ENCODE measurements at places on chromosomes 12 and 14. TPM values are rescaled to one million over a fixed set of nuclear protein-coding genes. Genes with fewer than 3 reads are reported as not detected.

Gene ASB2
- total RNA-seq, result 3.8 TPM

Gene DAO
- not detected for total RNA-seq

Gene CNTN1
- 79.1 TPM for total RNA-seq

Gene CIDEB
- total RNA-seq, result 0.35 TPM

Gene SUSD6
- total RNA-seq, result 3.5 TPM

Gene ETFBKMT
- total RNA-seq, result 3.6 TPM

Gene CLEC4E
- total RNA-seq, result not detected

Gene LRRK2
- total RNA-seq, result 23.6 TPM

Gene WDR20
- 17.5 TPM for total RNA-seq

DNA sequence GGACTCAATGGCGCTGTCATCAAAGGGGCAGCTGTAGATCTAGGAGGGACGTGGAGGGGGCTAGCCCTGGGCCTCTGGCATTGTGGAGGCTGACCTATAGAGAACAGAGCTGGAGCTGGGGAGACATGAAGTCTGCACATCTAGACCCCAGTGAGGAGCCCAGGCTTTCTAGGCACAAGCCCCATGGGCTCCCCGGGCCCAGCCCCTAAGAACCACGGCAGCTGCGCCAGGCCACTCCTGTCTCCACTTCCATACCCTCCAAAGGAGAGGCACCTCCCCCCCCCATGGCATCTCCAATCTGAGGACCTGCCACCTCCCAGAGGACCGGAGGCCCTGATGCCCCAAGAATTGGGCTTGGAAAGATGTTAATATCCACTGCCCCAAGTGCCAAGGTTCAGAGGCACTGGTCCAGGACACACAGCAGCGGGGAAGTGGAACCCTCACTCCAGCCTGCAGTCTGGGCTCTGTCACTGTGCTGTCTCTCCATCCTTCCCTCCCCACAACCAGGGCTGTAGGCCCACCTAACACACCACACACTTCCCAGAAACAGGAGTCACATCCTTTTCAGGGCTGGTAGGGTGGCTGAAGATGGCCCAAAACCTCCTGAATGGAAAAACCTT, 4.5 kb downstream of the ANKRD9 start:
- no peak for DNase-seq

DNA sequence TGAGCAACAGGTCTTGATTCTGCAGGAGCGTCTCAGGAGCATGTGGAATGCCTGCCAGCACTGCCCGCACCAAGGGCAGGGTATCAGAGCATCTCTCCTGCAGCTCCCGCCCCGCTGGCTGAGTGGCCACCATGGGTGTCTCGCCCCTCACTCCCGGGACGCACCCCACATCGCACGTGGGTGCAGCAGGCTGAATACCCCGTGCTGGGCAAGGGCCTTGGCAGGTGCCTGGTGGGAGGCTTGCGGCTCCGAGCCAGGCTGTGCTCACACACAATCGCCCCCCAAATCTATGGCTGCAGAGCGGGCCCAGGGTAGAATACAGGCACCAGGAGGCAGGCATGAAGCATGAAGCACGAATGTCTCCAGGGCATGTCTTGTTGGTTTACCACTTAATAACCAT, 103.9 kb upstream of the TMEM132D start:
- DNase-seq, result no peak

DNA sequence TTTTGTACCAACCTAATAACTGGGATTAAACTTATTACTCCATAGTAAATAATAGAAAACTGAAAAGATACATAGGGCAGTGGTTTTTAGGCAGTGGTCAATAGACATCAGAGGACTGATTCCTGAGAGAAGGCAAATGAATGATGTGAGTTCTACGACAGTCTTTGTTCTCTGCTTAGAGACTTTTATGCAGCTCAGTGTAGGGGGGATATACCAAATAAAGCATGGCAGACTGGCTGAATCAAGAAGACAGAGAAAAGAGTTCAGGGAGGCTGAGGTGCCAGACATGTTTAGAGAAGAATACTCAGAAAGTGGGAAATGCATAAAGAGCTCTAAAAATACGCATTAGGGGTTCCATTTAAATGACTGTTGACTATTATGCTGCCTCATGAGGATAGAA, 320.8 kb upstream of the FAR2 start:
- DNase-seq, result peak; percentile 9

- DNase-seq, result no peak
These were observed 84.9 kb upstream of the ADAMTS20 start for GRCh38 chr12:43636725-43637463.

DNA sequence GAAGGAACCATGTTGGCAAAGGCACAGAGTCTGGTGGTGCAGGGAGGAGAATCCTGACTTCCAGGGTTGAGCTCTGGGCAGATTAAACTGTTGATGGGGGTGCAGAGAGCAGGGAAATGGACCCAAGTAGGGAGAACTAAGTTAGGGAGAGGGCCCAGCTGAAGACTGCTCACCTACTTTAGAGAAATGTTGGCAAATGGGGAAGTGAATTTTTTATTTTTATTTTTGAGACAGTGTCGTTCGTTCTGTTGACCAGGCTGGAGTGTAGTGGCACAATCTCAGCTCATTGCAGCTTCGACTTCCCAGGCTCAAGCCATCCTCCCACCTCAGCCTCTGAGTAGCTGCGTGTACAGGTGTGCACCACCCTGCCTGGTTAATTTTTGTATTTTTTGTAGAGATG, 32.1 kb upstream of the TUBA1A start:
- no peak for DNase-seq

DNA sequence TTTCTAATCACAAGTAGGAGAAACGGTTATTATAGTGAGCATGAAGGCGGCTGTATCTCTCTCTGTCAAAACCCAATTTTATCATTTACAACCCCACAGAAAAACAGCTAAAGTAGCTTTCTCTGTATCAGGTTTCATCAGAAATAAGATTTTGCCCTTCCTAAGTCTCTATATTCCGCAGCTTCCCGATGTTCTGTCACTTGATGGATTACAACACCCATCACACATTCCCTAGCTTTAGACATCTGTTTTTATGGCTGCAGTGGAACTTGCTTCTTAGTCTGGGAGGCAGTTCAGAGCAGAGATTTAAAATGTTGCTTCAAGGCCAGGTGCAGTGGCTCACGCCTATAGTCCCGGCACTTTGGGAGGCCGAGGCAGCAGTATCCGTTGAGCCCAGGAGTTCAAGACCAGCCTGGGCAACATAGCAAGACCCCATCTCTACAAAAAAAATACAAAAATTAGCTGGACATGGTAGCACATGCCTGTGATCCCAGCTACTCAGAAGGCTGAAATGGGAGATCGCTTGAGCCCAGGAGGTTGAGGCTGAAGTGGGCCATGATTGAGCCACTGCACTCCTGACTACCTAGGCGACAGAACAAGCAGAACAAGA, 27.6 kb upstream of the FOXN3 start:
- no peak for DNase-seq

- peak; percentile 54 for DNase-seq
These were observed 83.1 kb downstream of the ARL6IP4 start for GRCh38 chr12:123063535-123063934.

- no peak for DNase-seq
These were observed 1277.6 kb downstream of the AACS start for GRCh38 chr12:126342866-126343265.

GRCh38 chr12:28537474-28537873, 347.2 kb downstream of the CCDC91 start:
- no peak for DNase-seq

GRCh38 chr12:68280240-68280639, 26.8 kb upstream of the IL22 start:
- DNase-seq, result no peak

DNA sequence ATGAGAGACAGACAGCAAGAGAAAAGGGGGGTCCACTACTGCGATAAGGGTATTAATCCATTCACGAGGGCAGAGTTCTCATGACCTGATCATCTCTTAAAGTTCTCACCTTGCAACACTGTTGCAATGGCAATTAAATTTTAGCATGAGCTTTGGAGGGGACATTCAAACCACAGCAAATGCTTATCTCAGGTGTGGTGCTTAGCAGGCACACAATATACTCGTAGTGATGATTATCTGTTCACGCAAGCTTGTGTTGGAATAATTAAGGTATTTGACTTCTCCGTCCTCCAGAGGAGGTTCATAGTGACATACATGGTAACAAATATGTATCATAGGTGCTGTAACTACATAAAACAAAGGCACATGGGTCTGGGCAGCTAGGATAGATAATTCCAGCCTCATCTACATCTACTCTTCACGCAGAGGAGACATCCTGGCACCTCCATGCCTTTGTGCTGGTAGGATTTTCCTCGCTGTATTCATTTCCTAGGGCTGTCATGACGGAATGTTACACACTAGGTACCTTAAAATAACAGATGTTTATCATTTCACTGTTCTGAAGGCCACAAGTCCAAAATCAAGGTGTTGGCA, 221.2 kb downstream of the RBM19 start:
- no peak for DNase-seq

GRCh38 chr14:65222440-65222858, 120.1 kb upstream of the MAX start:
- DNase-seq, result peak; percentile 70

GRCh38 chr12:131381716-131382430, 329.0 kb upstream of the SFSWAP start:
- DNase-seq, result no peak

DNA sequence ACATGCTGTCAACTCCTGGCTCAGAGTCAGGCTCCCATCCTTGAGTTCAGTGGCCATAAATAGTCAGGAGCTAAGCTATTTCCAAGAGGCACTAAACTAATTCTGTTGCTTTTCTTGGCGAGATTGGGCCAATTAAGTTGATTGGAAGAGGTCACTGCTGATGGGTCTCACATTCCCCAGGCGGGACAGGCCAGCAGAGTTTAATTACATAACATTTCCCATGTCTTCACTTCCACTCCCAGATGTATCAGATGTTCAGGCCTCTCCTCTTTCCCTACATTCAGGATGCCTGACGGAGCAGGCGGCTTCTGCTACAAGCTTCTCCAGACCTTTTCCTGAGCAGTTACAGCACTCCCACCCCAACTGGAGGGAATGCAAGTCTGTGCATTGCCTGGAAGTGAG, 5.3 kb downstream of the NTF3 start:
- no peak for DNase-seq

GRCh38 chr12:55073043-55074022, 52.9 kb upstream of the OR9K2 start:
- peak; percentile 81 for DNase-seq

DNA sequence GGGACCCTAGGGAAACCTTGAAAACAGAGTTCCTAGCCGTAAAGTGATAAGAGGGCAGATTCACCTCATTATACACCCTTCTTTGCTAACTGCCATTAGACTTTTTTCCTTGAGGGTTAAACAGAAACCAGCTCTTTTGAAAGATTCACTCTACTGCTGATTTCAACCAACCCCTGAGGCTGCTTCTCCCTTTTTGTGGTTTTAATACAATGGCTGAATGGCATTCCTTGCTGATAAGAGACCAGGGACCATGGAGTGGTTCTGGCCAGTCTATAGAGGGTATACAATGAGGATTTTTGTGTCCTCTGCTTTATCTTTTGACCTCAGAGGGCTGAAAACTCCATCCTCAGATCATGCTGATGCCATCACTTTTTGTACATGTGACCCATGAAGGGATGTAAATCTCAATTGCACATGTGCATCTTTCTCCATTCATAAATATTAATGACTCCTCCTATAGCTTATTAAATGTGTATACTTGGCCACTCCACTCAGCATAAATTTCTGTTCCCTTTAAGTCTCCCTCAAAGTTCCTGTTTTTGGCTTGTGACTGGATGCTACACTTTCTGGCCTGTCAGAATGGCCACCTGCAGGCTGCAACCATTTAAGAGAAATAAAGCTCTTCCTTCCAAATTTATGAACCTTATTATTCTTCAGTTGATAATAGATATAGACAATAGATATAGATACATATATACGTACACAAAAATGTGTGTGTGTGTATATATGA, 233.8 kb upstream of the SEL1L start:
- DNase-seq, result peak; percentile 22

GRCh38 chr12:122206976-122207375, 3.5 kb downstream of the B3GNT4 start:
- no peak for DNase-seq

GRCh38 chr14:69814397-69814796, 17.4 kb upstream of the SLC10A1 start:
- DNase-seq, result no peak

DNA sequence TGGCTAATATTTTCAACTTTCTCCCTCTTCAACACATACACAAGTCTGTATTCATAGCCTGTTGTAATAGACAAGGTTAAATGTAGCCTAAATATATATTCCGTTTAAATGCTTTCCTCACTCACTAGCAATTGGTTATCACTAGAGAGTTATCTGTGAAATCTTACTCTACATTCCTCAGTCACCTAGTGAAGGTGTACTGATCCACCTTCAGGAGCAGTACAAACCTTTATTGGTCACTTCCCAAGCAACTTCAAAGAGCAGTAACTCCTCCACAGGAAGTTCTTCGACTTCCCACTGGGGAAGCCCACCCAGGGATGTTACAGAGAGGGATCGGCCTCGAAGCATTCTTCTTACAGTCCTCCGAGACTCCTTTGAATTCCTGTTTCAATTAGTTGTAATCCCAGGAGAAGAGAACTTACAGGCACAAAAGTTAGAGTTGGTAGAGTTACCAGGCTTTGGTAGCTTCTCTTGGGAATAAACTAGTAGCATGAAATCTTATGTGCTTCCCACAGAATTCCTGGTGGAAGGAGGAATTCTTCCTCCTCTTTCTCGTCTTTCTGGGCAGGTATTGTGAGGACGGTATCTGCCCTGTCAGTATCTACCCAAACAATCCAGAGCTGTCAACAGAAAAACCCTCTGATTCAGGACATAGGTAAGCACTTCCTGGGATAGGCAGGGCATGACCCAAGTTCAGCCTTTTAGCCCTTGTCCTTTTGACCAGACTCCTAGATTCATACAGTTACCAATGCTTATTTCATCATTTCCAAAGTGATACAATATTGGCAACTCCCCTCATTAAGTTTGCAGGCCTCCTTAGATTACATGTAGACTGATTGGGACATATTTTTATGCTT, at the start of gene GYS2:
Gene GYS2, minus strand, starts transcription at position 603 of the 857 bp plus-strand sequence. Its CDS starts 255 bp downstream, at position 348.
- no peak for DNase-seq

- no peak for DNase-seq
These were observed 93.8 kb upstream of the ALX1 start for GRCh38 chr12:85186236-85186635.

DNA sequence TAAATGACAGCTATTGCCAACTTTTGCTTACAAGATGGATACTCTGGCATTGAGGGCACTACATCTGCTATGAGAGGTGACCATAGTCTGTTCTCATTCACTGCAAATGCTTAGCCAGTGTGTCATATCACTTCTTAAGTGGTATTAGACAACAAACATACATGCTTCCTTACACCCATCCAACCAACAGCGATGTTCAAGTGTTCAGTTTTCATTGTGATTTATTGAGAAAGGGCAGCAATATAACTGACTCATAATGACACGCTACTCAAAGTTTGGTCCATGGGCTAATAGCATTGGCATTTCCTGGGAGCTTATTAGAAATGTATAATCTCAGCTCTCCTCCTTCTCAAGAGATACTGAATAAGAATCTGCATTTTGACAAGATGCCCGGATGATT, 181.7 kb downstream of the NPAS3 start:
- DNase-seq, result no peak

- no peak for DNase-seq
These were observed 3.9 kb downstream of the ENTPD5 start for GRCh38 chr14:74015176-74015575.

All from SK-MEL-5 (cell line).